ENCODE measurements at places on chromosomes 13 and 19.

- DNase-seq, result no peak
Measured at GRCh38 chr19:49581007-49581508, at the start of gene PRRG2. TSS of gene PRRG2 (plus strand) at chr19:49581316. CDS start at chr19:49583220, 1,904 bp downstream.

DNA sequence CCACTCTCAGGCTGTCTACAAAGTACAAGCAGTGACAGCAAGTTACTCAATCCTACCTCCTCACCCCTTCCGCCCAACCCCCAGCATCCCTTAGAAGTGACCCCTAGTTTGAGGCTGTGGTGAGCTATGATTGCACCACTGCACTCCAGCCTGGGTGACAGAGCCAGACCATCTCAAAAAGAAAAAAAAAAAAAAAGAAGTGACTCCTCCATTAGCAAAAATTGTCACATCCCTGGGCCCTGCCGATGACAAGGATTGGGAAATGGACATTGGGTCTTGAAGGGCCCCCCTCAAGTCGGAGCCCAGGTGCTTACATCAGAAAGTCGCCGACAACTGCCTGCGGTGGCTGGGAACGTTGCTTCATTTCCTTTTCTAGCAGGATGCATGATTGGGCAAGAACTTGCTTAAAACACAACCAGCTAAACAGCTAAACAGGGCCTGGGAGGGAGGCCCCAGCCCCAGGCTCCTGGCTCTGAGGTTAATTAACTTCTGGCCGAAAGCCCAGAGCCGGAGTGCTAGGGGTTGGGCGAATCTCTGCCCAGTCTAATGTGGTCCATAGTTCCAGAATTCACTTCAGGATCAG lies 15.3 kb downstream of the RAB3D start:
- no peak for DNase-seq

DNA sequence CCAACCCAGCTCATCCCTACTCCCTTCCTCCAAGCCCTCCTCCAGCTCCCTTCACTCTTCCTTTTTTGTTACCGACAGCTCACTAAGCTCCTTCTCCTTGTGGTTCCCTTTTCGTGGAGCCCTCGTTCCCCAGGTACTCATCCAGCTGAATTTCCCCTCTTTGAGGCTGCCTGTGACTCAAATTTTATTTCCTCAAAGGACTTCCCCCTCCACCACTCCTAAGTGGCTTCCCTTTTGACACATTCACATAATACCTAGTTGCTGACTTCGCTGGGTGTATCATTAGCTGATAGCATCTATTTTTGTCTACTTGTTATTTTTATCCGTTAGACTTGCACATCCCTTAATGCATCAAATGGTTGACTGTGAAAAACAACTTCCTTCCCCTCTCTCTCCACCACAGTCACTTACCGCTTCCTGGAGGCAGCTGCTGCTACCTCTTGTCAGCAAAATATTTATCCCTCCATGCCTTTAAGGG lies 14.5 kb downstream of the FFAR2 start:
- DNase-seq, result no peak

- DNase-seq, result no peak
Measured at GRCh38 chr13:114062754-114063153, 69.7 kb downstream of the RASA3 start.

GRCh38 chr19:1811942-1812425 lies at the start of gene ATP8B3:
TSS of gene ATP8B3 (minus strand) at chr19:1812276. CDS start at chr19:1811736, 540 bp downstream.
- DNase-seq, result no peak

GRCh38 chr13:48265217-48265815 lies 32.3 kb downstream of the ITM2B start:
- DNase-seq, result no peak

GRCh38 chr13:89803839-89804238 lies 1543.6 kb upstream of the MIR17HG start:
- no peak for DNase-seq

DNA sequence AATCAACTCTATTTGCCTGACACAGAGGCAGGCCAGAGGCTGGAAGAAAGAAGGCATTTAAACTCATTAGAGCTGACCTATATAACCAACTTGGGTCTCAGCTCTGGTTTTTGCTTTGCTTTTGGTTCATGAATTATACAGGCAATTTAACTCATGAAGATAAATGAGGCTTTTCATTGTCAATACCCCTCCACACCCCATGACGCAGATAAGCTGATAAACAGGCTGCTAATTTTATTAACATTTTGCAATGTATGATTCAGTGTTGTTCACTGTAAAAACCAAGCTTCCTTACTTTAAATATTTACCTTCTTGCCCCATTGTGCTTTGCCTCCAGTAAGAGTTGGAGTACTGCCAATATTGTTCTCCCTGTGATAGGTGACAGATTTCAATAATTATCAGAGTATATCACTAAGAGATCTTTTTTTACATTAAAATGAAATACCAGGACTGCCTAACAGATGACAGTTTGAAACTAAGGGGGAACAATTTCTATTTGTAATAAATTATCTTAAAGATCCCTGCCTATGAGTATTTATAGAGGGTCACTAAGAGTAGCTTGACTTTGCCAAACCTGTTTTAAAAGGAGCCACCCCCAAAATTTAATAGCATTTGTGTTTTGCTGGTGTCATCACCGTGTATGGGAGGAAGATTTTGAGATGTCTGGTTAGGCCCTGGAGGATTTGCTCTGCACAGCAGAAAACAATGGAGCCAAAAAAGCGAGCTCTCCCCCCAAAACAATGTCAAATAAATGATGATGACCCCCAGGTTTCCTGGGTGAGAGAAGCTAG lies 472.7 kb upstream of the NBEA start:
- DNase-seq, result no peak

DNA sequence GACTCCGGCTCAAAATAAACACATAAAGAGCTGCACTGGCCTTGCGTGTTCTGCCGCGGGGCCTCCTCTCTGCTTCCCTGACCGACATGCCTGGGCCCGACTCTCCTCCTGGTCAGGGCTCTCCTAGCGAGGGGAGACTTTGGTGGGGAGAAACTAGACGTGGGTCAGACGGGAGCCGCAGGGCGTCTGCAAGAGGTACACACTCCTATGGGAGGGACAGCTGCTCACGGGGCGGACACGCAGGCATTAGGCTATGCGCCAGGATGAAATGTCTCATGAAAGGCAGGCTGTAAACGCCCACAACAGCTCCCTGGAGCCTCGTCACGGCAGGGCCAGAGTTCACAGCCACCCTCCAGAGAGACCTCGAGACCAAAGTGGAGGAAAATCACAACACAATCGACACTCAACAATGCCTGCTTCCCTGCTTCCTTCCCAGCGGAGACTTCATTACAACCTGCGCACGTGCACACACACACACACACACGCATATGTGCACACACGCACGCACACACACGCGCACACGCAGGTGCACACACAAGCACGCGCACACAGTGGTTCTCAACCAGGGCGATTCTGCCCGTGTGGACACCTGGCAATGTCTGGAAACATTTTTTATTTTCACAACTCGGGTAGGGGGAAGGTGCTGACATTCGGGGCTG lies 5.8 kb downstream of the SLC39A3 start:
- DNase-seq, result no peak

- DNase-seq, result no peak
Measured at GRCh38 chr19:19774354-19775033, 41.6 kb upstream of the ZNF14 start.

DNA sequence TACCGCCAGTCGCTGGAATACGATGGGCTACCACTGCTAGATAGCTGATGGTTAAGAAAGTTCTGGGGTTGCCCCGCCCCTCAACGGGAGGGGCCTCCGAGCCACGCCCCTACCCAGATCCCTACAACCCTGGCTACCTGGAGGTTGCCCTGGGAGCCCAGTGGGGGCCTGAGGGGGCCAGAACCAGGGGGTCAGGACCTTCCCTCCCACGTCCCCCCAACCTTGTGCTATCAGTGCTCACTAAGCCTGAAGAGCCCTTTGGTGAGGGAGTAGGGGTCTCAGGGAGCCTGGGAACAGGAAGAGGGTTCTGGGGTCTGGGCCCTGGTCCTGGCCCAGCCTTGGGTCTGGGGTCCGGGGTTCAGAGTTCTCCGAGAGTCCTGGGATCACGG lies 8.9 kb downstream of the OCEL1 start:
- DNase-seq, result peak; percentile 70

DNA sequence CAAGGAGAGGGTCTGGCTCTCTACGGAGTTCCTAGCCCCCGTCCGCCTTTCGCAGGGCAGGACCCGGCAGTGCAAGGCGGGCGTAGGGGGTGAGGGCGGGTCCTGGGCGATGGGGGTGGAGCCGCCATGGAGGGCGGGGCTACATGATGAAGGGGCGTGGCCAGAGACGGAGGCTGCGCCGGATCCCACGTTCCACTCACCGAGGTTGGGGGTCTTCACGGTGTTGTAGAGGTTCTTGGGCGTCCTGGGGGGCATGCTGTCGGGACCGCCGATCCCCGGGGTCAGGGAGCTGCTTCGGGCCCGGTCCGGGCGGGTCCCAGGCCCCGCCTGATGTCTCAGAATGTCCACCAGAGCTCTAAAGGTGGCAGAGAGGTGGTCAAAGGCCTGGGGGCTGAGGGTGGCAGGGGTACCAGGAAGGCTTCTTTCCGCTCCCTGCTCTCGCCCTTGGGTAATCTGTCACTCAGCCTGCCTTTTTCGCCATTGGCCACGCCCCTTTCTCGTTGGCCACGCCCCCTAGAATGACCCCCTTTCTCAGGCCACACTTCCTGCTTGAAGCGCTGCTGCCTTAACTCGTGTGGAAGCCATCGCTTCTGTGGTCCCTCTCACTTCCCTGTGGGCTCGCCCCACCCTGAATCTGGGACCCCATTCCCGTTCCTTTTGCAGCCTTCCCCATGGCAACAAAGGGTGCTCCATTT lies 2.5 kb downstream of the SHISA7 start:
- no peak for DNase-seq

DNA sequence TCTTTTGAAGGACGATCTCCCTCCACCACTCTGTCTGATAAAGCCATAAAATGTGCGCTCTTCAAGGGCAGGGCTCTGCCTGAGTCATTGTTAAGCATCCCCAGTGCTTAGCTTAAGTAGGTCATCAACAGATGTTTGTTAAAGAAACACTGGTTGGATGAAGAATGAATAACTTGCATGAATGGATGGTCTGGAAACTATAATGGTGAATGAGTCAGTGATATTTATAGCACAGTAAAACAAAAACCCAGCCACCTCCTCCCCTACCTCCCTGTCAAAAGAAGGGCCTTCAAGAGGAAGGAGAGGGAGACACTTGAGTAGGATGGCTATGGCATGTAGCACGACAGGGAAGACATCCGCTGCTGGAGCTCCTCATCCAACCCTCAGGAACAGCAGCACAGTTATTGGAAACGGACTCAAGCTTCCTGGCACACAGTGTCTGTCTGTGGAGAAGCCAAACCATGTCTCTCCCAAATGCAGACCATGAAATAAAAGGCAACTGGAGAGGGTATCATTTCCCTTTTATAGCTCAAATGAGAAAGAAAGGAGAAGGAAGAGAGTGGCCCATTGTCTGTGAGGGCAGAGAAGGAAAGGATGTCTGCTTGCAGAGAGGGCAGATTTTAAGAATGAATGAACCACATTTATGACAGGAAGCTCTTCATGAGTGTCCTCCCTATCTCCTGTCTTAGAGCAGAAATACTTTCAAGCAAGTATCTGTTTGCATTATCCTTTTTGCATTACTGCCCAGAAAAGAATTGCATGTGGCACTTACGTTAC lies 183.5 kb upstream of the UBL3 start:
- DNase-seq, result no peak

- no peak for DNase-seq
Measured at GRCh38 chr13:76826527-76826926, 59.7 kb downstream of the KCTD12 start.

- DNase-seq, result no peak
Measured at GRCh38 chr13:107067381-107067780, 499.4 kb upstream of the ARGLU1 start.

DNA sequence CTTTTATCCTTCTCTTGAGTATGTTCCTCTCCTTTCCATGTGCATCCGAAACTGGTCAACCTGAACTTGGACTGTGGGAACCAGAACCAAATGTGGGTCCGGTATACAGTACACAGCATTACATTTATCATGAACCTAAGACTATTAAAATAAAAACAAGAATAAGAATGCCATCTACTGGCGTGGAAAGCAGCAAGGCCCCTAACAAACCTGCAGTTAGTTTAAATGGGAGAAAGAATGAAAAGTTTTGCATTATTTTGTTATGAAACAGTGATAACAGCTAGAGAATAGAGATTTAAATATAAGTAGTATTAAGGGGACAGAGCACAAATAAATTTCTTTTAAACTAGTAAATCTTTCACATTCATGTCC lies 159.5 kb downstream of the RBM26 start:
- no peak for DNase-seq

- DNase-seq, result no peak
Measured at GRCh38 chr19:46731007-46731501, 14.1 kb upstream of the PRKD2 start.

DNA sequence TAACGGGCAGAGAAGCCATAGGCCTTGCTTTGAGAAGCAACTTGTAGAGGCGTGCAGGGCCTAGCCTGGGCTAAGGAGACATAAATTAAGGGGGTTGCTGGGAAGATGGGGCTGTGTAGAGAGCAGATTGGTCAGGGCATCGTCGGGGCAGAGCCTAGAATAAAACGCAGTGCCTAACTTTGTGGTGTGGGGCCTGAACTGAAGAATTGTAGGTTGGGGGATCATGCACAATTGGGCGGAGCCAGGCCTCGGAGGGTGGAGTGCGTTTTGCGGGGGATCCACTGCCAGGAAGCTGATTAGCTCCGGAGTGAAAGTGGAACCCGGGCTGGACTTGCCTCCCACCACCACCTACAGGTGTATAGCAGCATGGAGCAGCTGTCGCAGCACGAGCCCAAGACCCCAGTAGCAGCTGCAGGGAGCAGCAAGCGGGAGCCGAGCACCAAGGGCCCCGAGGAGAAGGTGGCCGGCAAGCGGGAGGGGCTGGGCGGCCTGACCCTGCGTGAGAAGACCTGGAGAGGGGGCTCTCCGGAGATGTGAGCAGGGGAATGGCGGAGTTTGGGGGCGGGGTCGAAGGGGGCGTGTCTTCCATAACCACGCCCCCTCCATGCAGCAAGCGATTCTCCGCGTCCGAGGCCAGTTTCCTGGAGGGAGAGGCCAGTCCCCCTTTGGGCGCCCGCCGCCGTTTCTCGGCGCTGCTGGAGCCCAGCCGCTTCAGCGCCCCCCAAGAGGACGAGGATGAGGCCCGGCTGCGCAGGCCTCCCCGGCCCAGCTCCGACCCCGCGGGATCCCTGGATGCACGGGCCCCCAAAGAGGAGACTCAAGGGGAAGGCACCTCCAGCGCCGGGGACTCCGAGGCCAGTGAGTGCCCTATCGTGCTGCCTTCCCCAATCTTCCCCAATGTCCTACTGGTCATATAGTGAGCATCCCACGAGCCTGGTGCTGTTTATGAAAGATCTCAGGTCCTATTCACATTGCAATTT lies 13.8 kb downstream of the DNASE2 start:
- DNase-seq, result peak; percentile 73

DNA sequence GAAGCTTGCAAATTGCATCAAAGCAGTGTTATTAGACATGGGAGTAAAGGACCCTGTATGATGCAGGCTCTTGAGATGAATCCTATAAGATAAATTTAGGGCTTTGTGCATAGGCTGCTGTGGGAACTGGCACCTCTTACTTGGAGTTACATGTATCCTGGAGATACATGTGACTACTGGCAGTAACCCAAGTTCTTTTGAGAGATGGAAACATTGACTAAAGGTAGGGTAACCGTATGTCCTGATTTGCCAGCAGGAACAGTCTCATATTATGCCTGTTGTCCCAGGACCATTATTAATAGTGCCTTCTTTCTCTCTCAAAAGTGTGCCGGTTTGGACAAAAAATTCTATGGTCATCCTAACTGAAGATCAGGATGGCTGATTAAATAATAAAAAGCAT lies 195.4 kb downstream of the LACC1 start:
- no peak for DNase-seq

- peak; percentile 85 for DNase-seq
Measured at GRCh38 chr19:3075605-3076431, 13.5 kb upstream of the TLE5 start.

All from activated CD4-positive, CD25-positive, alpha-beta regulatory T cell treated with anti-CD3 and anti-CD28 coated beads, Interleukin-2, amount 50 U/mL, for 72 hours (primary cell).